ENCODE measurements at places on chromosomes 2 and 18.
A peak's percentile ranks its signal among the peaks of the same experiment; 100 is the strongest.

- no peak overlapping the region for H3K27ac ChIP-seq
- H3K4me3 ChIP-seq: no peak overlapping the region
- no peaks in the 10 kb centered on the region for H3K36me3 ChIP-seq
- H3K27me3 ChIP-seq: peaks cover 5% of the 10 kb centered on the region
- peaks cover 7% of the 10 kb centered on the region for H3K4me1 ChIP-seq
Measured at GRCh38 chr18:22279741-22280452, 110.5 kb downstream of the GATA6 start.

GRCh38 chr2:31131871-31132270, 6.4 kb downstream of the GALNT14 start:
- H3K27ac ChIP-seq: no peak overlapping the region
- DNase-seq: no peak
- no peak overlapping the region for H3K4me3 ChIP-seq

DNA sequence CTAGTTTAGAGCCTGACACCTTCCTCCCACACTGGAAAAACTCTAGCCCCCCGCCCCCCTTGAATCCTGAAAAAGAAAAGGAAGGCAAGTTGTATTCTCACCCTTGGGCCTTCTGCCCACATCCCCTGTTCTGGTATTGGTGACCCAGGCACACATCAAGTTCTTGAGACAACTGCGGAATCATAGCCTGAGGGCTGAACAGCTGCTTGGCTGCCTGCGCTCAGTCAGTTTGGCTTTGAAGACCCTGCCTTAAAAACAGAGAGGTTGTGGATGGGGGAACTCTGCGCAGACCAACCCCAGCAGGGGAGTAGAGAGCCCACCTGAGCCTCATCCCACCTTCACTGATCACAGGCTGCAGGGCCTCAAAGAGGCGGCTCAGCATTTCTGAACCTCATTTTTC, 229.2 kb downstream of the ANAPC1 start:
- no peaks in the 10 kb centered on the region for H3K4me1 ChIP-seq
- H3K27me3 ChIP-seq: peaks cover 4% of the 10 kb centered on the region
- no peaks in the 10 kb centered on the region for H3K36me3 ChIP-seq

DNA sequence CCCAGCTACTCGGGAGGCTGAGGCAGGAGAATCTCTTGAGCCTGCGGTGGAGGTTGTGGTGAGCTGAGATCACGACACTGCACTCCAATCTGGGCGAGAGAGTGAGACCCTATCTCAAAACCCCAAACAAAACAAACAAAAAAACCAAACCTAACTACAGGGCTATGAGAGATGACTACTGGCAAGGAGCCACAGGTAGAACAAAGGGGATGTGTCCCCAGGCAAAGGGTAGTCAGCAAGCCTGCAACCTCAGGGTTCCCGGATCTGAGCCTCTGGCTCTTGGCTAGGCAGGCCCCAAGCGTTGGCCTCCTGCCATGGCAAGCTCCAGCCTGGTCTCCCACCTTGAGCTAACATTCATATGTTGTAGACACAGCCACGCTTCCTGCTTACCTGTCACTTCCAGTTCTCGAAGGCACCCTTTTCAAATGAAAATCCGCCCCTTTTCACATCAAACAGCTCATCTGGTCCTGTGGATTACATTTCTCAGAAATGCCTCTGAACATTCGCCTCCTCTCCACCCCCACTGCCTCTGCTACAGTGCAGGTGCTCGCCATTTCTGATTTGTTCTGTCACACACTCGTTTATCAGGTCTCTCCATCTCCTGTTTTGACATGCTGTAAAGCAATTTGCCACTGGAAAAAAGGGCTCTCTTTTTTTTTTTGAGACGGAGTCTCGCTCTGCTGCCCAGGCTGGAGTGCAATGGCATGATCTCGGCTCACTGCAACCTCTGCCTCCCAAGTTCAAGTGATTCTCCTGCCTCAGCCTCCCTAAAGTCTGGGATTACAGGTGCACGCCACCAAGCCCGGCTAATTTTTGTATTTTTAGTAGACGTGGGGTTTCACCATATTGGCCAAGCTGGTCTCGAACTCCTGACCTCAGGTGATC, 13.1 kb upstream of the ACTR3 start:
- H3K27ac ChIP-seq: peak overlapping the region; percentile 64
- H3K27me3 ChIP-seq: no peaks in the 10 kb centered on the region
- H3K36me3 ChIP-seq: no peaks in the 10 kb centered on the region
- peaks cover 16% of the 10 kb centered on the region for H3K4me1 ChIP-seq
- H3K4me3 ChIP-seq: no peak overlapping the region
- DNase-seq: peak; percentile 85

GRCh38 chr2:227163998-227164762, at the start of the genes COL4A3 and COL4A4:
COL4A3 (plus strand) TSS chr2:227164624; CDS start chr2:227164727, 103 bp downstream.
COL4A4 (minus strand) TSS chr2:227164205; CDS start chr2:227147483, 16,722 bp downstream.
- H3K36me3 ChIP-seq: no peaks in the 10 kb centered on the region
- peak within 1 kb of the TSS; percentile 51 for H3K4me3 ChIP-seq

DNA sequence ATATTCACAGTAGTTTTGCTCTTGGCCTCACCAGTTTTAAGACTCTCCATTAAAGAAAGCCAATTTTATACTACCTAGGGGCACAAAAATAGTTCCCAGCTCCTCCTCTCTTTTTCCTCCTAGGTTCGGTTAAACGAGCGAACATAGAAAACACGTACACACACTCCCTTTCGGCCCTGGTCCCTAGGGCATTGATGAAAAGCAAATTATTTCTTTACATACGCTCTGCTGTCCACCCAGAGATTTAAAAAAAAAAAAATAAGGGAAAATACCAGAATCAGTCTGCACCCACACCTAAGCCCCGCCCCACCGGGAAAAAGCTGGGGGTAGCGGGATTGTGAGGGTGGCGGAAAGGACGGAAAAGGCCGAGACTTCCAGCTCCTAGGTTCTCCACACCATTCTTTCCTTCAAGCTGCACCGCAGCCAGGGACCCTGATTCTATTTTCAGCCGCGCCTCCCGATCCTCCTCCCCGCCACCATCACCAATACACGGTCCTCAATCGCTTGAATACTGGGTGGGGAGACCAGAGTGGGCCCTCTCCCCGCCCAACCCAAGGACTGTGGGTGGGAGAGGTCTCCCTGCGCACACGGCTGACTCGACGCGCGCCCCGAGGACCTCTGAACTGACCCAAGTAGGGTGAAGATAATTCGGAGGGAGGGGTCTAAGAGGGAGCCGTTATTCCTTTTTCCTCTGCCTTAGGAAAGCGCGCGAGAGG, 769 bp downstream of the ATF2 start:
- H3K4me3 ChIP-seq: peak overlapping the region; percentile 84
- DNase-seq: no peak
- H3K27ac ChIP-seq: peak overlapping the region; percentile 80

DNA sequence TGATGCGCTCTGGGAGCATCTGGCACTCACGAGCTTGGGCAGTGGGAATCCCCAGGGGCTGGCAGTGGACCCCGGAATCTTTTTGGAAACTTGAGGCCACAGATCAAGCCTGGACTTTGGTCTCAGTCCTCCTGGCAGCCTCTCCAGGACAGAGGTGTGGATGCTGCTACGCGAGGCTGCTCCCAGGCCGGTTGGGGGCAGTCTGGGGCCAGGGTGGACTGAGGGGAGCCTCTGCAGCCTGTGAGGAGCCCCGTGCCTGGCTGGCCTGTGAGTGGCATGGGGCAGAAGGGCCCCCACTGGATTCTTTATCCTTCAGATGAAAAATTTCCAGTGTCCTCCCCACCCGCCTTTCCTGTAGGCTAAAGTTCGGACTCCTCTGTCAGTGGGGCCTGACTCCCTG, 12.7 kb upstream of the DES start:
- no peak for DNase-seq
- peaks cover 52% of the 10 kb centered on the region for H3K27me3 ChIP-seq
- peaks cover 4% of the 10 kb centered on the region for H3K4me1 ChIP-seq
- no peak overlapping the region for H3K4me3 ChIP-seq

DNA sequence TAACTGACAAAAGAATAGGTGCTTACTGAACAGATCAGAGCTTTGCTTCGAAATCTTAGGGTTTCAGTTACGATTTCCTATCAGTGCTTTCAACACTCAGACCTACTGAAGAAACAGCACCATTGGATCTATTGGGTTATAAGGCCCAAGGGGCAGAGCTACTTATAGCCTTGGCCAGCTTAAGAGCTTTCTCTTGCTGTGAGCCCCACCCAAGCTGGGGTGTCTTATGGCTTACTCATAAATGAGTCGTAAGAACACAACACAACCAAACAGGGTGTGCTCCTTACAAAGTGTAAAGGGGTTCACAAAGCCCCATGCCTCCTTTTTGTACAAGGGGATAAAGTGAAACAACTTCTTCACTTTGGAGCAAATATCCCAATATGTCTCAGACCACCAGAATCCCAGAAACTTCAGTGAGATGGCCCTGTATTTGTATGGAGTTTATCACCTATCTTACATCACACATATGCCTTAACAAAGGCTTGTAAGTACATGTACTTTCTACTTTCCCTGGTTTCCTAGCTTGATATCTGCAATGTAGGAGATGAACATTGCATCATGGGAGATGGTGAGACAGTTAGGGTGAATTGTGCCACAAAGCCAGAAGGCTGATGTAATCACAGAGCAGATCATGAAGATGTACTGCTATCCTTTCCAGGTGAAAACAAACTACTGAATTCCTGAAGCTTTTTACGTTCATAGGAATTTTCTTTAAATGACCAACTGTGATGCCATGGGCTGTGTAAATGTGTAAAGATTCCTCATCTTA, 115.5 kb upstream of the GLI2 start:
- H3K36me3 ChIP-seq: no peaks in the 10 kb centered on the region
- no peaks in the 10 kb centered on the region for H3K4me1 ChIP-seq
- no peak for DNase-seq
- H3K27ac ChIP-seq: no peak overlapping the region
- no peak overlapping the region for H3K4me3 ChIP-seq

DNA sequence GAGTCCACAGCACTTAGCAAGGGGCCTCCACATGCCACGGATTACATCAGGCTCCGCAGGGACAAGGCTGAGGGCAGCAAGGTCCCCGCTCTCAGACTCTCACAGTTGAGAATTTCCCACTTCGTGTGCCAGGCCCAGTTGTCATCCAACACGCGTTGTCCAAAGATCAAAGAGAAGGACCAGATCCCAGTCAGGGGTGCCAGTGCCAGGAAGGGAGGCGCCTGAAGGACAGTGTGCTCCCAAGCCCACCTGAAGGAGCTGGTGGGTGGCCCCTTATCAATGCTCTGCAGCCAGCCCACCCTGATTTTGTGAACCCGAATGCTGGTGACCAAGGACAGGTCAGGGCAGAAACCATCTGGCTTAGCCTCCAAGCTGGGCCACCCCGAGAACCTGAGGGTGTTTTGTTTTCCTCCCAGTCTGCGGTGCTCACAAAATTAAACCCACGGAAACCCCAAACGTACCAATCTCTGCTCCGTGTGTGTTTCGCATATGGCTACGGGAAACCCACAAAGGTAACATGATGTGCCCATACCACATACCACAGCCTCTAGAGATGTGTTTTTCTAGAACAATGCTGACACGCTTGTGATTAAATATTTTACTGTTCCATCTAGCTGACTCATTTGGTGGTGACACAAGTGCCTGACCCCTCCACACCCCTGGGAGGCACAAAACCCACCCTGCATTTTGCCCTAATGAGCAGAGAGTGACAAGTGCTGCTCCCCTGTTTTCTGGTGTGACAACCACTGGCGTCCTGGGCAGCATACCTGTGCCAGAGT, 24.5 kb downstream of the CRACDL start:
- no peak overlapping the region for H3K4me3 ChIP-seq
- peaks cover 65% of the 10 kb centered on the region for H3K27me3 ChIP-seq
- peak; percentile 2 for DNase-seq
- H3K4me1 ChIP-seq: peaks cover 7% of the 10 kb centered on the region

- H3K4me3 ChIP-seq: no peak overlapping the region
- H3K27ac ChIP-seq: no peak overlapping the region
- no peaks in the 10 kb centered on the region for H3K36me3 ChIP-seq
- DNase-seq: no peak
- H3K27me3 ChIP-seq: no peaks in the 10 kb centered on the region
- H3K4me1 ChIP-seq: no peaks in the 10 kb centered on the region
Measured at GRCh38 chr2:36670881-36671595, 25.5 kb upstream of the VIT start.

- peaks cover 68% of the 10 kb centered on the region for H3K36me3 ChIP-seq
- H3K4me1 ChIP-seq: no peaks in the 10 kb centered on the region
- no peak for DNase-seq
- no peak overlapping the region for H3K4me3 ChIP-seq
- H3K27me3 ChIP-seq: no peaks in the 10 kb centered on the region
- no peak overlapping the region for H3K27ac ChIP-seq
Measured at GRCh38 chr18:79735071-79735980, 55.7 kb downstream of the CTDP1 start.

GRCh38 chr2:218988650-218989049, 3.7 kb upstream of the FEV start:
- no peak for DNase-seq
- H3K36me3 ChIP-seq: no peaks in the 10 kb centered on the region
- no peak overlapping the region for H3K27ac ChIP-seq
- H3K4me1 ChIP-seq: peaks cover 24% of the 10 kb centered on the region

- H3K36me3 ChIP-seq: no peaks in the 10 kb centered on the region
- H3K4me3 ChIP-seq: no peak overlapping the region
- H3K4me1 ChIP-seq: no peaks in the 10 kb centered on the region
- H3K27me3 ChIP-seq: no peaks in the 10 kb centered on the region
- DNase-seq: no peak
Measured at GRCh38 chr2:214631406-214631805, 178.1 kb downstream of the BARD1 start.

GRCh38 chr2:120224256-120224655, 1.1 kb upstream of the TMEM185B start:
- DNase-seq: no peak
- H3K4me3 ChIP-seq: peak overlapping the region; percentile 73
- H3K36me3 ChIP-seq: no peaks in the 10 kb centered on the region
- no peaks in the 10 kb centered on the region for H3K27me3 ChIP-seq

- peaks cover 6% of the 10 kb centered on the region for H3K27me3 ChIP-seq
- no peaks in the 10 kb centered on the region for H3K36me3 ChIP-seq
- H3K27ac ChIP-seq: no peak overlapping the region
- no peak for DNase-seq
- no peak overlapping the region for H3K4me3 ChIP-seq
Measured at GRCh38 chr2:151927501-151928221, 99.4 kb upstream of the ARL5A start.

DNA sequence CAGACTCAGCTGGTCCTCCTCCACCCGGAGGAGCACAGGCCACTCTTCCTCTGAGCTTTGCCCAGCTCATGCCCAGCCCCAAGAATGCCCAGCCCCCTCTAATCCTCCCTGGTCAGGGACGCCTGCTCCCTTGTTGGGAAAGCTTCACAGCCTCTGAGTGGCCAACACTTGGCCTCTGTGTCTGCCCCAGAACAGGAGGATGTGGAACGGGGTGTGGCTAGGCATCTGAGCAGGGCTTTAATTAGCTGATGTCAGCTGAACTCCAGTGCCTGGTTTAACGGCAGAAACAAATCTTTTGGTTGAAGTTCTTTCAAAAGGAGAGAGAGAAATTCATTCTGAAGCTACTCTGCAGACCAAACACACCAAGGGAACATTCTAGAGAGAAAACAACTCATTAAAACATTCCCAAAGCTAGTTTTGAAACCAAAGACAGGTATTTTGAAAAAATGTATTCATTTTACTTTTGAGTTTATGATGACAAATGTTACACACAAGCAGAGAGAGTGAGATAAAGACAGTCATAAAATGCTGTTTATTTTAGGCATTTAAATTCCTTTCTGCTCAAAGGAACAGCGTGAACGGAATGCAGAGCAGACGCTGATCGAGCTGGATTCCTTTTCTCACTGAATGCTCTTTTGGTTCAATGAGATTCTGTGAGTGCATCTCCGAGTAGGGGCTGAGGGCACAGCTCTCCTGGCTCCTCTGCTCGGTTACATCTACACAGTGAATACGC, 63.8 kb downstream of the RTP5 start:
- peaks cover 9% of the 10 kb centered on the region for H3K4me1 ChIP-seq
- DNase-seq: no peak
- H3K27me3 ChIP-seq: no peaks in the 10 kb centered on the region
- no peak overlapping the region for H3K4me3 ChIP-seq

All from T-cell (primary cell).